ENCODE measurements at places on chromosomes 1 and 21. TPM values are rescaled to one million over a fixed set of nuclear protein-coding genes. Genes with fewer than 3 reads are reported as not detected.

The TCHHL1 gene
- not detected for total RNA-seq

The MATN1 gene
- not detected for total RNA-seq

The THEM5 gene
- not detected for total RNA-seq

The OR2AJ1 gene
- total RNA-seq, result not detected

The LRRIQ3 gene
- total RNA-seq, result 0.63 TPM

The ATXN7L2 gene
- 1.0 TPM for total RNA-seq

Measured in endothelial cell of coronary artery (primary cell).